Activated T-helper 1 cell treated with anti-CD3 and anti-CD28 coated beads, Interleukin-2, amount 50 U/mL, for 16 hours (primary cell): ENCODE measurements at places on chromosomes 3 and 15.

- DNase-seq = no peak
These were observed 105.9 kb downstream of the IL1RAP start for GRCh38 chr3:190619761-190620160.

DNA sequence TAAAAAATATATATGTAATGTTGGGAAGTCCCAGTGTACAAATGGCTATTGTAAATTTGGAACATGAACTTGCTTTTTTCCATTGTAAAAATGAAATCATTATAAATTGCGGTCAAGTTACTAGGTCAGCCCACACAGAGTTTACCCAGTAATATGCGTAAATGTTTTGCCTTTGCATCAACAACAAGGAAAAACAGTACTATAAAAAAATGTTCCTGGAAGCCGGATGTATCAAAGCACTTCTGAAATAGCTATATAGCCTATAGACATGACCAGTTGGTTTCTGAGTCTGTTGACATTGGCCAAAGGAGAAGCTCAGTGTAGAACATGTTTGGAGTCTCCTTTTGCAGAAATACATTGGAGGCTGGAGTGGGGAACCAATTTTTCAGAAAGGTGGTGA, 23.2 kb downstream of the CTNNB1 start:
- DNase-seq = no peak

GRCh38 chr3:190089711-190090110, 31.0 kb downstream of the P3H2 start:
- no peak for DNase-seq

DNA sequence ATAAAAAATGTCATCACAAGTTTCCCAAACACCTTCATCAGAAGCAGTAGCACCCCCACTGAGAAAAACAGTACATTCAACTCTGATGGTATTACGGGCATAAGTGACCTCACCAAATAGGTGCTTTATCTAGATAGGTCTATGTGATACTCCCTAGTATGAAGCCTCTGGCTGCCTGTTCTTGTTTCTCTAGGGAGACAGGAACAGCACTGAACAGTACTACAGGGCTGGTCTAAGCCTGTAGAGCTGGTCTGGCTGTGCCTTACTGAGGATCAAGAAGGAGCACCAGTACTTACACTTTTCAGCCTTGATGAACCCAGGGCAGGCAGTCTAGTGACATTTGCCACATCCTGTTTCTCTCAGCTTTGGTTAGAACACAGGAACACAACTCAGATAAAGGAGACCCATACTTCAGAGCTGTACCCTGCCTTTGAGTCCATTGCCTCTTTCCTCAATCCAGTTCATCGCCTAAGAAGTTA, 35.9 kb downstream of the OXNAD1 start:
- no peak for DNase-seq

DNA sequence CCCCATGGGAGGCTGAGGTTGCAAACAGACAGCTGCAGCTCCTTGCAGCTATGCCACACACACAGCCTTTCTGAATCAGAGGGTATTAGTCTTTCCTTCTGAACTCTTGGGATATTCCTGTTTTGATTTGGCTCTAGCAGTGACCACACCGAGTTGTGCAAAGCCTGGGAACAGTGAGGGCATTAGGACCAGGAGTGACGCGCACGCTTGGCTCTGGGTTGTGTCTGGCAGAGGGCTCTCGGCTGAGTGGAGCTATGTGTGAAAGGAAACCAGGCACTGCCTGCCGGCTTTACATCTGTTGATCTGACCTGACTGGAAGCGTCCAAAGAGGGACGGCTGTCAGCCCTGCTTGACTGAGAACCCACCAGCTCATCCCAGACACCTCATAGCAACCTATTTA, at the start of gene GALNT15:
Gene GALNT15, plus strand, starts transcription at position 292 of the 400 bp plus-strand sequence. CDS start 472 bp downstream, outside the sequence.
- DNase-seq = no peak

GRCh38 chr15:38304481-38304880, 51.8 kb downstream of the SPRED1 start:
- DNase-seq = no peak

GRCh38 chr3:110180733-110181132, 843.4 kb upstream of the DPPA4 start:
- DNase-seq = no peak

GRCh38 chr3:54963641-54964040, 35.8 kb upstream of the LRTM1 start:
- DNase-seq = no peak
